GM19239 (cell line): ENCODE measurements at places on chromosomes 7 and 10.

DNA sequence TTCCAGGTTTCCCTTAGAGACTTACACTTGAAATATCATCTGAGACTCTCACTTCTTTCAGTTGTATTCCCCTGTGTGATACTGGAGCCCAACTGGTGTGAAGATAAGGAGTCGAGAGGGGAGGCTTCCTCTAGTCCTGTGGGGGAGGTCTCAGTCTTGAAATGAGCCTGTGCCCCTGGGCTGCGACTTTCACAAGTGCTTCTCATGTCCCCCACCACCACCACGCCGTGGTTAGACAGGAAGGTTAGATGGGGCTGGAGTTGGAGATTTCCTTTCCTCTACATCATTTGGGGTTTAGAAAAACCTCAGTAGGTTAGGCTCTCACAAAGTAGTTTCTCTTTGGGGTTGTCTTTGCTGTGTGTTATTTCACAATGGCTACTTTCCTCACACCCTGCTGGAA is 25.6 kb upstream of the MKX start:
- no peak for DNase-seq

DNA sequence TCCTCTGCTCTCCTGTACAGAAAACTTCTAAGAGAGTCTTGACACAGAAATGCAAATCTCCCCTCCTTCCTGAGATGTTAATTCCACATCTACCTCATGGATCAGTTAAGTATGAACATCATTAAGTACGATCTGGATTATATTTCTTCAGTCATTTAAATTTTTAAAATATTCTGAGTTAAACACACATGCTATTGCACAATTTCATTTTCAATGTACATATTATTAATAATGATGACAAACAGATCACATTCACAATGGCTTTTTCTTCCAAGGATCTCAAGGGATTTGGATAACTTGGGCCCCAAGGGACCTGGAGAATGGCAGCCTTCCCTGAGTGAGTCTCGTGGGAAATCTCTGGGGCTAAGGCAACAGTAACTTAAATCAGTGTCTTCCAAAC is 16.2 kb downstream of the BEND7 start:
- DNase-seq, result no peak

DNA sequence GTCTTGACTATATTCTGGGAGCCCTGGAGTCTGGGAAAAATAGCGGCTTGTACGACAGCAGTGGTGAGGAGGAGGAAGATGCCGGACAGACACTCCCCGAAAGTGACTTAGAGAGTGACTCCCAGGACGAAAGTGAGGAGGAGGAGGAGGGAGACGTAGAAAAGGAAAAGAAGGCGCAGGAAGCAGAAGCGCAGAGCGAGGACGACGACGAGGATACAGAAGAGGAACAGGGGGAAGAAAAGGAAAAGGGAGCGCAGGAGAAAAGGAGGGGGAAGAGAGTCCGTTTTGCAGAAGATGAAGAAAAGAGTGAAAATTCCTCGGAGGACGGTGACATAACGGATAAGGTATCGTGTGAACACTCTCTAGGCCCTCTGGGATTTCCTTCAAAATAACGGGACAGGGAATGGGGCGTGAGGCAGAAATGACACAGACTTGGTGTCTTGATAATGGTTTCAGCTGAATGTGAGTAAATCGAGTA is 908 bp downstream of the NOM1 start:
- no peak for DNase-seq

GRCh38 chr7:75645570-75645969 is 93.2 kb downstream of the HIP1 start:
- DNase-seq, result no peak

DNA sequence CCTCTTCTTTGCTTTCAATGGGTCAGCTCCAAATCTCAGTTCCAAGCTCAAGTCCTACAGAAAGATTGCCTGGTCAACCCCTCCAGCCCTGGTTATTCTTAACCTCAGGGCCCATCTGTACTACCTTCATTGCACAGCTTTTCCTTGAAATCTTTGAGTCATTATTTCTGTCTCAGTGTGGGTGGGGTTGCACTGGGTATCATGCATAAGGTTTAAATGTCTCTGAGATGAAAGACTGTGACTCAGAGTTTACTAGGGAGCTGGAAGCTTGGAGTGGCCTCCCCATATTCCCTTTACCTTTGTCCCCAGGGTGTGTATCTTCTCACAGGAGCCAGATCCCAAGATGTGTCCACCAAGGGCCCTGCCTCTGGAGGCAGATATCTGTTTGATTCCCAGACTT is 3.3 kb upstream of the OR6V1 start:
- no peak for DNase-seq

DNA sequence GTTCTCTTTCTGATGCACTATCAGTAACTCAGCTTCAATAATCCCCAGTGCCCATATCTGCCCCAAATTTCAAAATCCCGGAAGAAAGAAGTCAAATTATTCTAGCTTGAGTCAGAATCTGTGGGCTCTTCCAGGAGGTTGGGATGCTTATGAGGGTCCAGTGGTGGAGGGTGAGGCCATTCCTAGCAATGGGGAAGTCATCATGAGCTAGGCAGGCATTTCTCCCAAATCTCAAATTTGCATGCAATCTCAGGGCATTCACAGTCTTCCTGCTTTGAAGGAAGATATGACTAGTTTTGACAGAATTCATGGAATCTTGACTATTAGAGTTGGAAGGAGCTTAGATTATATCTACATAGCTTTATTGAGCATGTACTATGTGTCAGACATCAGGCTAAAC is 164.3 kb upstream of the AGK start:
- DNase-seq, result no peak

- no peak for DNase-seq
These were observed 25.6 kb downstream of the RNF216 start for GRCh38 chr7:5755704-5756504.
